ENCODE measurements at places on chromosomes 7 and 10.

DNA sequence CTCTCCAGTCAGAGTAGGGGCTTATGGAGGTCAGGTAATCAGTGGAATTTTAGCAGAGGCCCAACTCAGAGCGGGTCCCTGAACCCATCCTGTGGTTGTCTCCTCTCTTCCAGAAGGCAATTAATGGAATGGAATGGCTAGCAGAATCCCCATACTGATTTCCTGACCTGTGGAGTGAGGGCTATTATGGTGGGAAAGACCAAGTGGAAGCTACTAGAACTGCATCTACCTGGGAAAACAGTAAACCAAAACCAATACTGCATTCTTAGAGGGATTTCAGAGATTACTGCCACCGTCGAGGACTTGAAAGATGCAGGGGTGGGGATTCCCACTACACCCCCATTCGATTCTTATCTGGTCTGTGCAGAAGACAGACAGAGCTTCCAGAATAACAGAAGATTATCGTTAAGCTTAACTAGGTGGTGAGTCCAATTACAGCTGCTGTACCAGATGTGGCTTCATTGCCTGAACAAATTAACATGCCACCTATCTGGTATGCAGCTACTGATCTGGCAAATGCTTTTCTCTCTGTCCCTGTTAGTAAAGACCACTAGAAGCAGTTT is 73.2 kb downstream of the LMBR1 start:
- DNase-seq: no peak

GRCh38 chr7:11648101-11648500 is 183.9 kb downstream of the THSD7A start:
- DNase-seq: no peak

DNA sequence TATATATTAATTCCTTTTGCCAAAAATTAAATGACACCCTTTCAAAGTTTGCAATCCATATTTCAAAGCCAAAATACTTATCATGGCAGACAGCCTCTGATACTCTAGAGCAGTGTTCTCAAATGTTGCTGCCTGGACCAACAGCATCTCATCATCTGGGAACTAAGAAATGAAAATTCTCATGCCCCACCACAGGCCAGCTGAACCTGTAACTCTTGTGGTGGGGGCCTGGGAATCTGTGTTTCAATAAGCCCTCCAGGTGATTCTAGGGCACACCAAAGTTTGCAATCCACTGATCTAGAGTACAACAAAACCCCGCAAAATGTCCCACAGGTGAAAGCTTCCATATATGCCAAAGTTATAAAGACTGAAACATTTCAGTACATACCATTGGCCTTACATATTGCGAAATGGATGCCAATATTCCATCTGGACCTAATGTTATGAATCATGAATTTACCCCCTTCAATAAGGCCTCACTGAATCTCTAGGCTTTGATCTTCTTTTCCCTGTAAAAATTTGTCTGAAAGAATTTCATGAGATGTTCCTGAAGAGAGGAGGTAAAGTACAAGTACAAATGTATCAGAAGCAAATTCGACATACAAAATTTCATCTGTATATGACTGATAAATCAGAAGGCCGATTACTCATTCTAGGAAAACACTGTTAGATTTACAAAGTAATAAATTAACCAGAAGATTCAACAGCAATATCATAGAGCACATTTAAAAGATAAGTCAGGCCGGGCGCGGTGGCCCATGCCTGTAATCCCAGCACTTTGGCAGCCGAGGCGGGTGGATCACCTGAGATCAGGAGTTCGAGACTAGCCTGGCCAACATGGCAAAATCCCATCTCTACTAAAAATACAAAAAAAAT is 25.3 kb upstream of the EPC1 start:
- DNase-seq: no peak

DNA sequence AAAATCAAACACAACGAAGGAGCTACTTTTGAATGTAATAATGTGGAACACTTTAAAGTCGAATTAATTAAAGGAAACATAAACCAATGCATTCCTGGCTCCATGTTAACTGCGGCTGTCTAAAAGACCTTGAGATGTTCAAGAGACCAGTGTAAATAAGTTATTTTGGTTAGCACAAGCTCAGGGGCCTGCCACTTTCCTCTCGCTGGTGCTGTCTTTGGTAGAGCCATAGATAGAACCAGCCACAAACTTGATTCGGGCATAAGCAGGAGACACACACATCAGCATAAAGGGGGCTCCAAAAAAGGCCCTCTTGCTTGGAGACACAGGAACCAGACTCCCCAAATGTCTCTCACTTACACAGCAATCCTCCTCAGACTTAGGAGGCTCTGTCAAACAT is 121.6 kb upstream of the TBX20 start:
- DNase-seq: no peak

- DNase-seq: no peak
Observed at GRCh38 chr7:79421751-79422150, 31.7 kb downstream of the MAGI2 start.

GRCh38 chr10:34288634-34289033 is 526.5 kb downstream of the PARD3 start:
- no peak for DNase-seq

DNA sequence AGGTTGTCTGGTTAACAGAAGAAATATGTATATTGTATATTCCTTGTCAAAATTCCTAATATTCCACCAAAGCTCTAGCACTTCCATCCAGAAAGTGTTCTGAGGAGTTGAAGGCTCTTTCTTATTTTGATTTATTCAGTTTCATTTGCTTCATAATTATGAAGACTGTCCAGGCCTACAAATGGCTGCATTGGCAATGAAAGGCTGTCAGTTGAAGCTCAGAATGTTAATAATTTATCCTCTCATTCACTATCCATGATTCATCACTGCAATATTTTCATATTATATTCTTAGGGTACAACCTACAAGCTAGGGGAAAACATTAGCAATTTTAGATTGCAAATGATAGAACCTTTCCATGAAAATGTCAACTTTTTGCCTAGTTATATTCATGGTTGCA is 57.3 kb downstream of the ARID5B start:
- no peak for DNase-seq

- DNase-seq: no peak
Observed at GRCh38 chr7:100155553-100156317, 2.8 kb downstream of the TRAPPC14 start.

- no peak for DNase-seq
Observed at GRCh38 chr10:83990126-83990525, 149.2 kb upstream of the GHITM start.

DNA sequence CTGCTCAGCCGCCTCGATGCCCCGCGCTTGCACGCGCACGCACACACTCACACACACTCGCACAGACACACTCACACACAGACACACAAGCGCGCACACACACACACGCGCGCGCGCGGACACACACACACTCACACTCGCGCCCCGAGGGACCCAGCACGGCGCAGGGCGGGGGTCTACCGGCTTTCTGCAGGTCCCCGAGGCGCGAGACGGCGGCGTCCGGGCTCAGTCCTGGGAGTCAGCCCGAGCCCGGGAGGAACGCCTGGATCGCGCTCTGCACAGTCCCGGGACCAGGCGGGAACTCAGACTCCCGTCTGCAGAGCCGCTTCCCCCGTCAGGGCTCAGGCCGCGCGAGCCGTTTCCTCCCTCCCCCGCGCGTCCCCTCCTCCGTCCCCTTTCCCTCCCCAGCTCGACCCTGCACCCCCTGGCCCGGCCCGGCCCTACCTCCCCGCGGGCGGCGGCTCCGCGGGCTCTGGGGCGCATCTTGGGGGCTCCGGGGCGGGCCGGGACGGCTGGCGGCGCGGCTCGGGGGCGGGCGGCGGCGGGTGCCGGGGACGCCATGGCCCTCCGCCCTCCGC is 464 bp downstream of the DENND2A start:
- DNase-seq: no peak

GRCh38 chr7:38880454-38880853 is 28.5 kb downstream of the VPS41 start:
- DNase-seq: no peak

- DNase-seq: no peak
Observed at GRCh38 chr7:106057204-106057961, 54.7 kb downstream of the SYPL1 start.

DNA sequence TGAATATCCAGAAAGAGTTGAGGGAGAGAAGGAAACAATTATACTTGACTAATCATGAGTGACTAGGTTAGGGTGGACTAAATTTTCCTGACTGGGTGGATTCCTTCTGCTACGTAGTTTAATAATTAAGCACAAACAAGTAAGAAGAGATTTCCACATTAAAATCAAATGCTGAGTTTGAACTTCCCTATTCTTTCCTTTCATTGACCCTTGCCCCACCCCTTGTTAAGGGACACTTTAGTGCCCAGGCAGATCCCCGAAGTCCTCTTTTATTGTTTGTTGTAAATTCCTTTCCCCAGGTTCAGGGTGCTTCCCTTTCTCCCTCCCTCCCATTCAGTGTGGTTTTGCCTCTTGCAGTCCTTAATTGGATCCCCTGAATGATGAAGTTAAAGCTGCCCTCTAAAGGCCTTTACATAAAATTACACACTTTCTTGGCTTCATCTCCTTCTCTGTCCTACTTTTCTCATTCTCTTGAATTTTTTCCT is 8.8 kb upstream of the SPAM1 start:
- DNase-seq: no peak

- DNase-seq: no peak
Observed at GRCh38 chr7:148722340-148723165, 23.9 kb downstream of the CUL1 start.

- no peak for DNase-seq
Observed at GRCh38 chr10:94217411-94217810, 145.3 kb downstream of the NOC3L start.
